Neural crest cell (in vitro differentiated cells): ENCODE measurements at places on chromosomes 6 and 20. TPM values are rescaled to one million over a fixed set of nuclear protein-coding genes. Genes with fewer than 3 reads are reported as not detected.

Gene PTCRA
- total RNA-seq, result not detected in 2 replicates

Gene SMIM26
- total RNA-seq, result 65.4 and 68.3 TPM in 2 replicates

Gene SS18L1
- 29.6 and 30.0 TPM in 2 replicates for total RNA-seq

Gene ANKEF1
- total RNA-seq, result 3.7 and 3.8 TPM in 2 replicates

Gene SLC22A3
- total RNA-seq, result 0.12 TPM in 1 of 2 replicates, not detected in the other

Gene SIRPB2
- total RNA-seq, result not detected in 2 replicates

GRCh38 chr6:113588646-113589045 is 268.5 kb upstream of the MARCKS start:
- no peak for DNase-seq

GRCh38 chr20:61301711-61302525 is 49.9 kb downstream of the CDH4 start:
- DNase-seq, result no peak

DNA sequence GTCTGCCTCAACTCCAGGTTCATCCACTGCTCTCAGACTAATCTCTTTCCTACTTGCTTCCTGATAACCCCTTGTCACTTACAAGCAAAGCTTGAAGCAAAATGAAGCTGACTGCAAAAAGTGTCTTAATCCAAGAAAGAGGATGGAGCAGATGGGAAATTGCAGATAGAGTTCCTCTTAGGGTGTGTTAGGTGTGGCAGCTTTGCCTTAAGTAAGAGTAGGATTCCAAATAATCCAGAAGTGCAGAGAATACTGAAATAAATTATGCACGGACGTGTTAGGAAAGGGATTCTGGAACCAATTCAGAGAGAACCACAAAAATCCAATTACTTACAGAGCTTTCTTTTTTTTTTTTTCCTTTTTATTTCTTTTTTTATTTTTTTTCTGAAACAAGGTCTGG is 6.1 kb upstream of the RPL7L1 start:
- DNase-seq, result no peak

GRCh38 chr6:26330859-26331217 is 34.2 kb upstream of the BTN3A2 start:
- no peak for DNase-seq

- DNase-seq, result no peak
Observed at GRCh38 chr6:168520233-168520632, 79.2 kb downstream of the SMOC2 start.

- DNase-seq, result no peak
Observed at GRCh38 chr20:49896204-49896603, 19.1 kb downstream of the SPATA2 start.

DNA sequence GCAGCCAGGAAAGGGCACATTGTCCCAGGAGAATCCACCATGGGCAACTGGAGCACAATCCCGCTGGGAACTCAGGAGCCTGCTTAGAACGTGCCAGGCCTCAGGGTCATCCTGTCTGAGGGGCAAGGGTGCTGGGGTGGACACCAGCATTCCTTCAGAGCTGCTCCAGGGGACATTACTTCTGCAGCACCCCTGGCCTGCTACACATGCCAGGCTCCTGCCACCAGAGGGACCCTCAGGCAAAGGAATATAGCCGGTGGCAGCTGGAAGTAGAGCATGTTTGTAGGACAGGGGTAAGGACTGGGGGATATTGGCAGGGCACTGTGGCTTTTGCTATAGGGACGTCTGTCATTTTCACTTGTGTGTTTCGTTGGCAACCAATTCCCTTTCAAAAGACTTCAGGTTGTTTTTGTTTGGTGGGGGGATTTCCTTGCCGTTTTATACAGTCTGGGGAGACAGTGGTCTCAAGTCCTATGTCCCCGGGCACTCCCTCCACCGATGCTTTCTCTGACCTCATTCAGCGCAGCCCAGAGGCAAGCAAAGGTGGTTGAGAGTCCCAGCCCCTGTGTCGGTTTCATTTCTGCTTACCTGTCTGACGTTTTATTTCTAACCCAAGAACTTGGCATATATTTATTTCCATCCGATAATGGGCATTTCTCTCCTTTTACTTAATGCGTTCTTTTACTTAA is 130.8 kb downstream of the JPH2 start:
- no peak for DNase-seq

DNA sequence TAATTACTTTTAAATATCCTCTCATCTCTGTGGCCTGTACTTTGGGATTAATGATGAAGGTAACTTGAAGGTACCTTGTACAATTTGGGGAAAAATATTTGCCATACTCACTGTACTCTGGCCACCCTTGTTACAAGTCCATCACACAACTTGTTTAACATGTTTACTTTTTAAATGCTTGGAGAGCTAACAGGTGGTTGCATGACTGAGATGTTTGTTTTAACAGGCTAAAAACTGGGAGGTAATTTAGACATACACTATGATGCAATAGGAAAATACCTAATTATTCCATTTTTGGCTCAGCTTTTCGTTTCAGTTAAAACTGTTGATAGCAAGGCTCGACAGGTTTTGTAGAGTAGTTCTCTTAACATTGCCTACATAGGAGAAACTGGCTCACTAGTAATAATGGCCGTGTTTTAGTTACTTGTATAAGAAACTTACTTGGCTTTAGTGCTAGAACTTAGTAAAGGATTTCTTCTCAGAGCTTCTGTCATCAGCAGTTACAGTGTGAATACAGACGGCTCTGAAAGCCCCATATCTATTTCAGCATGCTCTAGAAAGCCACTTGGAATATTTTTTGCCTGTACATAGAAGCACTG is 489.8 kb upstream of the SOX4 start:
- DNase-seq, result no peak

- no peak for DNase-seq
Observed at GRCh38 chr6:144197919-144198318, 47.6 kb downstream of the STX11 start.

DNA sequence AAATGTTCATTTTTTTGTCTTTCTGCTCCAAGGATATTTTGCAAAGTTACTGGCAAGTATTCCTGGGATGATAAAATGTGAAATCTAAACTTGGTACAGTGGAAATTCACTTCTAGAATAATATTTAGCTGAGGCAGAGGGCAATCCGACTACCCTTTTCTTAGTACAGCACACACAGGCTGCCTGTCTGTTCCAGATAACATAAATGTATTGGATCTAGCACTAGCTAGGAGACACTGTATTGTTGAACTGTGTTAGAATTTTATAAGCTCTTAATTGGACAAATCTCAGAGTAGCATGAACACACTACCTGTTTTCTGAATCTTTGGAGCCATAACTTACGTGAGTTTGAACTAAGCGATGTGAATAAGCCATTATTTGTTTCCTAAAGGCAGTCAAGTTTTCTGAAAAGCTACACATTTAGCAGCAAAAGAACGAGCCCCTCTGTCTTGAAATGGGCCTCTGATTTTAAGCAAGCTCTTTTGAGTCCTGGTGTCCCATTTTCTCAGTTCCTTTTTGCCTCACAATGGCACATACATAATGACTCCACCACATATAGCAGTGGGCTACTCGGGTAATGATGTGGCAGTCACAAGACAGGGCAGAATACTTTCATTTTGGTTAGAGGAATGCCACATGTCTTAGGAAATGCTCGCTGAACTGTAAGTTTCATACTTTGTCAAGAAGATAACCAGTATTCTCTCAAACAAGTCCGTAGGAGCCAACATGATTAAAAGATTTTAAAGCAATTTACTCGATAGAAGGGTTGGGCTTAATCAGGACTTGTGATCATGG is 116.5 kb upstream of the ESR1 start:
- DNase-seq, result no peak

DNA sequence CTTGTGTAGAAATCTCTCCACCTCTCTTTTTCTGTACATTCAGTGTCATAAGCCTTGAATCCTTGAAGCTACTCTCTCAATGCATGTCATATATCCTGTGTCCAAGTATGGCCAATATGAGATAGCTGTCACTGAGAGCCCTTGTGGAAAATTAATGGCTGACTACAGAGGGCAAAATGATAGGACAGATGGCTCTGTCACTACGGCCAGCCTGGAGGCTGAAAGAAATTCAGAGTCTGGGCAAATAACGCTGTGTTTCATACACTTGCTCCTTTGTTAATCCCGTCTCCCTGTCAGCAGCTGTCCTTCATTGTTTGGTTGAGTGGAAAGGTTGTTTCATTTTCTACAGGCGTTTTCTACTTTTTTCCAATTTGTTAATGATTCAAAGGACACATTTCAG is 70.4 kb upstream of the VGLL2 start:
- no peak for DNase-seq

- no peak for DNase-seq
Observed at GRCh38 chr20:32606107-32606506, 21.0 kb upstream of the NOL4L start.
